ENCODE measurements at places on chromosomes 1 and 21.

DNA sequence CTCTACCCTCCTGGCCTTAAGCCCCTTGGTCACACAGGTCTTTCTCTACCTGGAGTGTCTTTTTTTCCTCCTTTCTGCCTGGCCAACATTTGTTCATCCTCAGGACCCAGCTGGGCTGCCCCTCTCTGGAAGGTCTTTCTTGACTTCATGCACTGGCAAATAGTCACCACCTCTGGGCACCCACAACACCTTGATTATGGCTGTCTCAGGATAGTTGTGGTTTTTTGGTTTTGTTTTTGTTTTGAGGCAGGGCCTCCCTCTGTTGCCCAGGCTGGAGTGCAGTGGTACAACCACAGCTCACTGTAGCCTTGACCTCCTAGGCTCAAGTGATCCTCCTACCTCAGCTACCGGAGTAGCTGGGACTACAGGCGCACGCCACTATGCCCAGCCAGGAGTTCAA, 10.8 kb downstream of the RPS6KA1 start:
- DNase-seq: no peak

- DNase-seq: no peak
Measured at GRCh38 chr1:156401681-156402081, 32.7 kb downstream of the RHBG start.

DNA sequence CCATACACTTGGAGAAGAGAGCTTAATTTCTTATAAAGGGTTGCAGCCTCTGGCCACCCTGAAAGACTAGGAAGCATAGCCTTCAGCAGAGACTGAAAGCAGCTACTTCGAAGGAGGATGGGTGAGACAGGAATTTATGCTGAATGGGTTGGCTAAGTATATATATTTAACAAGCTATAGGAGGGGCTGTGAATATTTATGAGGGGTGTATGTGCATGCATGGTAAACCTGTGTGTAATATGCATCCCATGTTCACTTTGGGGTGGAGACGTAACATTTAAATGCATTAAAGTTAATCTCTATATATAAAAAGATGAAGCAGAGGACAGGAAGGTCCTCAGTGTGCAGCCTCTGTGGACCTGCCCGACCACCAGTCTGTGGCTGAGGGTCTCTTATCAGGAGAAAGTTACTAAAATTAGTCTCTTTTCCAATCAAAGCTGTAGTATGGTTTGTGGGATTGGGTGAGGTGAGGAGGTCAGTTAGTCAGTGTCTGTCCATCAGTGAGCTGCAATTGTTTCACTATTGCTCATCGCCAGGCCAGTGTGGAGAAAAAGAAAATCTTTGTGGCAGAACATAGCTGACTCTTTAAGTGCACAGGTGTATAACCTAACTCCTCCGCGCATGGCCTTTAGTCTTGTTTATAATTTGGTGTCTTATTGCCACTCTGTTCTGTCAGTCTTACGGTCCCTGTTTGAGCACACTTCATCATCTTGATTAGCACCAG, 35.4 kb upstream of the DSCAM start:
- no peak for DNase-seq

DNA sequence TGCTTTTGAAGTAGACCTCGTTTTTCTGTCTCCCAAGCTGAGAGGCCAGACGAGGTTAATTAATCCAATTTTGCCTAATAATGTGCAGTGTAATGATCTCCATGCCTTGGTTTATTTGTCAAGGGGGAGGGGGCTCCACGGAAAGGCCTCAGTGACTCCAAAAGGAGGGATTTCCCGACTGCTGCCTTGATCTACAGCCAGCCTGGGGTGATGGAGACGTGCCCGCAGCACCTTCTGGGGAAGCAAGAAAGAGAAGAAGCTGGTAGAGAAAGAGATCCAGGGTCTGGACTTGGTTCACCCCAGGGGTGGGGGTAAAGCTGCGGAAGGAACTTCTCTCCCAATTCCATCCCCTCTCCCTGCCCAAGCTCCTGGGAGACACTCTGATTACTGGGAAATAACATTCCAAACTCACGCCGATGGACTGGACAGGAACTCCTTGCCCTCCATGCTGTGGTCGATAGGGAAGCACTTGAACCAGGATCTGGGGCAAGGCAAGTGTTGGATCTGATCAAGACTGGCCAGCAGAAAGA, 44.1 kb upstream of the SIM2 start:
- DNase-seq: no peak

DNA sequence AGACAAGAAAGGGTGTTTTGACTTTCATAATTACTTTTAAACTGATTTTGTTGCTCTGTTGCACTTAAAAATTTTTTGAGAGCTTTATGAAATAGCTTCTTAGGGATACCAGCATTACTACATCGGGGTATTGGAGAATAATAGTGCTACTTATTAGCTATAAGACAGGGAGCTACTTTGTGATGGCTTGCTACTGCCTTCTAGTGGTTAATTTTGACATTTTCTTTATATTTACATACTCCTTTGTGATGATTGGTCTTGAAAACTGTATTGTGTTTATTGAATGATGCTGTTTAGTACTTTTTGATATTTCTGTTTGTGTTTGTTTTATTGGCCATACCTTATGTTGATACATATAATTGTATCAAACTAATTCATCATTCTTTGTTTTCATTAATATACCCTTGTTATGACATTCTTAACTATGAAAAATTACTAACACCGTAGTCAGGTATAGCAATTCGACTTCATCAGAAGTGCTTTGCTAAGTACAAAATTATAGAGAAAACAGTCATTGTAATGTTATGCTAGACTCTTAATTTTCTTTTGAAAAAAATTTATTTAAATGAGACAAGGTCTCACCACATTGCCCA, 85.5 kb downstream of the CLIC4 start:
- DNase-seq: peak; percentile 36

DNA sequence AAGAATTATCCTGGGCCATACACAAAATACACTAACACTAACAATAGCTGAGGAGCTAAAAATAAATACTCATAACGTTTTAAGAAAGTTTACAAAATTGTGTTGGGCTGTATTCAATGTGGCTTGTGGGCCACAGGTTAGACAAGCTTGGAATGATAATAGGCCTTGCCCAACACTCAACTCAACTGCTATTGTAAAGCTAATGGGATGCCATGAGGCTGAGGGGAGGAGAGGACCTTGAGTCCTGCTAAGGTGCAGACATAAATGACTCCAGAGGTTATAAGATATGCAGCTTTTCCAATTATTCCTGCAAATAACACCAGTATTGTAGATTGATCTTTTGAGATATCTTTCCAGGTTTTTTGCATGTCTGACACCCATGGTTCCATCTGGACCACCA, 97.0 kb downstream of the FCRL5 start:
- no peak for DNase-seq

GRCh38 chr1:65769636-65770035, 23.1 kb upstream of the PDE4B start:
- DNase-seq: no peak

All from AG04450 (cell line).